ENCODE measurements at places on chromosomes 16 and 17.

GRCh38 chr16:8887952-8888560 lies 5.9 kb downstream of the LITAFD start:
- no peak for DNase-seq

- no peak for DNase-seq
These were observed 611 bp downstream of the BANP start for GRCh38 chr16:87951552-87952538.

DNA sequence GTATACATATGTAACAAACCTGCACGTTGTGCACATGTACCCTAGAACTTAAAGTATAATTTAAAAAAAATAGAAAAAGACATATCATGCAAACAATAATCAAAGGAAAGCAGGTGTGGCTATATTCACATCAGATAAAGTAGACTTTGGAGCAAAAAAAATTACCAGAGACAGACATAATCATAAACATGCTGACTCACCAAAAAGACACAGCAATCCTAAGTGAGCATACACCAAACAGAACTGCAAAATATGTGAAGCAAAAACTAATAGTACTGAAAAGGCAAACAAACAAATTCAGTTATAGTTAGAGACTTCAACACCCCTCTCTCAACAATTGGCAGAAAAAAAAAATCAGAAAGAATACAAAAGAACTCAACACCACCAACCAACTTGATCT lies 29.9 kb downstream of the SHCBP1 start:
- DNase-seq = no peak

DNA sequence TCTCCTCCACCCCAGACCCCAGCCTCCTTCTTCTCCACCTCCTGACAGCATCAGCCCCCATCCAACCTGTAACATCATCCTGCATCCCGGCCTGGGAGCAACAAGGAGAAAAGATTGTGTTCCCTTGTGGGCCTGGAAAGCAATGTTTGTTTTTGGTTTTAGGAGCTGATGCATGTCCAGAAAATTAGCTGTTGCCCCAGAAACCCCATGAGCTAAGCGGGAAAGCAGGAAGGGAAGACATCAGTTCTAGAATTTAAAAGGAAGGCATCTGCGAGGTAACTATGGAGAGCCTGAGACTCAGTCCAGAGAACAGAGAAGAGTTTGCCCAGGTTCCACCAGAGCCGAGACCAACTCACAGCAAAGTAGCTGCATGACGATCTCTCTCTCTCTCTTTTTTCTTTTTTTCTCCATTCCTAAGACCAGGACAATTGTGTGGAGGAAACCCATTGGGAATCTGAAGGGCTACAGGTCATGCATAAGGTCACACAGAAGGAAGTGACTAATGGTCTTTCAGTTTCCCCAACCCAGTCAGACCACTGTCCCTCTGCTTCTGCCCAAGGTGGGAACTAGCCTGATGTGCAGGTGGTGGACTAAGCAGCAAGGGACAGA lies 124.4 kb downstream of the SLC39A11 start:
- no peak for DNase-seq

DNA sequence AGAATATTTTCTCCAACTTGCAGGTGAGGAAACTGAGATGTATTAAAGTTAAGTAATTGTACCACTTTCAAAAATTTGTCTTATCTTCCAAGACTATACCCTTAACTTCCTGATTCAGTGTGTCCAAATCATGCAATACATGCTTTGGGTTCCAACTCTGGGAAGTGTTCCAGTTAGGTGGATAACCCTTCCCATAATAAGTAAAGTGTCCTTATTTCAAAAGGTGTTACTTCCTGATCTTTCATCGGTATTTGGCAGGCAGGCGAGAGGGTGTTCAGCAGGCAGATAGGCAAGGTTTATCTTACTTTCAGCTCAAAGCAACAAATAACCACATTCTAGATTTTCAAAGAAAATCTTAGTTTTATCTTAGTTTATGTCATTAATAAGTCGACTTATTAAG lies 46.3 kb upstream of the ARHGAP44 start:
- DNase-seq = no peak
